Fibroblast of lung (primary cell): ENCODE measurements at places on chromosomes 12 and 14.

- peak; percentile 58 for DNase-seq
These were observed 64.2 kb upstream of the TMCC3 start for GRCh38 chr12:94714378-94715114.

- DNase-seq = peak; percentile 98
These were observed 13.2 kb upstream of the SERPINA3 start for GRCh38 chr14:94598816-94599655.

DNA sequence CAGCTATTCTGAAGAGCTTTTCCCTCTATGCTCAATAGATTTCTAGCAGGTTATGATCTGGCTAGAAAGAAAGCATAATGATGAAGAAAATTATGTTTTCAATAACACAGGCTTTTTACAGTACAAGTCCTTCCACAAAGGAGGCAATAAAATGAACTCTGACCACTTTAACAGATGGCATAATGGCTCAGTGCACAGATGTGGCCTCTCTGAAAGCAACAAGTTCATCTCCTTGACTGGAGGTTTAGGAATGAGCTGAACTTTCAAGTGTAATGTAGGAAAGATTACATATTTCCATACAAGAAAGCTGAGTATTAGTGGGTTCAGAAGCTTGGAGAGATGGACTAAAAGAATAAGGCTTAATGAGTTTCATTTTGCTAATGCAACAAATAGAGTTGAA lies 147.4 kb downstream of the EFCAB11 start:
- peak; percentile 19 for DNase-seq

- DNase-seq = no peak
These were observed 84.5 kb upstream of the BBS10 start for GRCh38 chr12:76432733-76433132.

- no peak for DNase-seq
These were observed 30.3 kb upstream of the BTG1 start for GRCh38 chr12:92175961-92176360.

DNA sequence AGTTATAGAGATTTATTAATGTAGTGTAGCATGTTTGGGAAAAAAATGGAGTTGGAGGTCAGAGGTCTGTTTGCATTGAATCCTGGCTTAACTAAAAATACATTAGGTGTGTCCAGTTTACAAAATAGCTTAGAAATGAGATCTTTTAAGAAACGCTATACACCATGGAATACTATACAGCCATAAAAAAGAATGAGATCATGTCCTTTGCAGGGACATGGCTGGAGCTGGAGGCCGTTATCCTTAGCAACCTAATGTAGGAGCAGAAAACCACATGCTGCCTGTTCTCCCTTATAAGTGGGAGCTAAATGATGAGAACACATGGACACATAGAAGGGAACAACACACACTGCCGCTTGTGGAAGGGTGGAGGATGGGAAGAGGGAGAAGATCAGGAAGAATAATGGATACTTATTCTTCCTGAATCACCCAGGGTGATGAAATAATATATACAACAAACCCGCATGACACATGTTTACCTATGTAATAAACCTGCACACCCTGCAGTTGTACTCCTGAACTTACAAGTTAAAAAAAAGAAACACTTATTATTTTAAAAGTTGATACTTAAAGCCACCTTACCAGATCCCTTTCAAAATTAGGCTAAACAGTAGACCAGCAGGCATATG lies 14.0 kb upstream of the MYRFL start:
- no peak for DNase-seq

DNA sequence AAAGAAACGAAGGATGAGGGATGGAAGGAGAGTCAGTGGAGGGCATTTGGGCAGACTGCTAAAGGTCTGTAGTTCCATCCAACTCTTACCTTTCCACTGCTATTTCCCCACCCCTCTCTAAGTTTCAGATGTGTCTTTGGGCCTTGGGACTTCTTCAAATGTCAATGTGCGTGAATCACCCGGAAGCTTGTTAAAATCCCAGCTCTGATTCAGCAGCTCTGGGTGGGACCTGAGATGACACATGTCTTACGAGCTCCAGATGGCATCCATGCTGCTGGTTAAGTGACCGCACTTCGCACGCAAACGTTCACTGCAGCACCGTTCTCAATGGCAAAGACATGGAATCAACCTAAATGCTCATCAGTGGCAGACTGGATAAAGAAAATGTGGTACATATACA lies 309.9 kb downstream of the VRK1 start:
- DNase-seq = no peak

DNA sequence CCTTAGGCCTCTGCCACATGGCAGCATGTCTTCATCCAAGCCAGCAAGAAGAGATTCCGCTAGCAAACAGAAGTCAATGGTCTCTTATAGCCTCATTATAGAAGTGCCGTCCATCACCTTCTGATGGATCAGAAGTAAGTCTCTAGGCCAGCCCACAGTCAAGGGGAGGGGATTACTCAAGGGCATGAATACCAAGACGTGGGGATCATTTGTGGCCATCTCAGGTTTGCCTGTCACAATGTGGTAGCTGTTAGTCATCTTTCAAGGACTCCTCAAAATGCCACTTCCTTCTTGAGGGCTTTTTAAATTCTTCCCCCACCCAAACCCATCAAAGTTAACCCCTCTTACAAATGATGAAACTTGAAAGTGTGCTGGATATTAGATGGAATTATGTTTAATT lies 8.1 kb upstream of the ADCY6 start:
- DNase-seq = peak; percentile 61

DNA sequence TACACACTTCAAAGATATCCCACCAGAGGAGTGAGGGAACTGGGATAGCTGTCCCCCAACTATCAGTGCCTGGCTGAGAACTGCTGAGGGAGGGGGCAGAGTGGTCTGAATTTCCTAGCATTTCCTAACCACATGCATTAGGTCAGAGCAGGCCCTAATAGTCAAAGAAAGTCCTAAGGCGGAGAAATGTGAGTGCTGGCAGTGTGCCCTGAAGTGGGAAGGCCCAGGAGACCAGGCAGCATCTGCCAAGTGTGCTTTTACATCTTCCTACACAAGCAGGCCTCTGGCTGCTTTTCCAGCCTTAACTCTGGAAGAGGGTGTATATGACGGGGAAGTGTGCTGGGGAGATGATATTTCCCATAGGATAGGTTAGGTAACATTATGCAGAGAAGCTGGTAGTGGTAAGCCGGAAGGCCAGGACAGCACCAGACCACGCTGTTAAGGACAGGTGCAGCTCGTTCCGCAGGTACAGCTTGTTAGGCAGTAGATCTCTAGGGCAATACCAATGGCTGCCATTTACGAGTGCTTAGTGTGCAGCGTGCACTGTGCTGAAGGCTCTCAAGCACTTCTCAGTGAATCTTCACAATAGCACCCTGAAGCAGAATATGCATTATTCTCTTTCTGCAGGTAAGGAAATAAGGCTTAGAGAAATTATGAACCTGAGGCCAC lies 9.1 kb upstream of the CCDC198 start:
- DNase-seq = peak; percentile 66

- no peak for DNase-seq
These were observed 66.1 kb downstream of the C14orf132 start for GRCh38 chr14:96105089-96105925.

DNA sequence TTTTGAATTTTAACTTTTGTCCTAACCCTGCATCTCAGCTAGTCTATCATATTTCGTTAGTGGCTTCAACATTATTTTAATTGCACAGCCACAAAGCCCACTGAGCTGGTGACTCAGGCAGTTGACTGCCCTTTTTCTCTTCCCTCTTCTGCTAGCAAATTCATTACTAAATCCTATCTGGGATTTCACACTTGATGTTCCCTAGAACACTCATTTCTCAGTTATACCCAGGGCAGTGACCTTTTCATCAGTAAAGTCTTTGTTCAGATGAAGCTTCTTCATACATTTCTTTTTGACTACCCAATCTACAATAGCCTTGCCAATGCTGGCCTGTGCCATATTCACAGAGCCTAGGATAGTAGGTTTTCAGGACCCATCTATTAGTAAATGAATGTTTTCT lies 107.0 kb downstream of the ATXN7L3B start:
- DNase-seq = no peak

DNA sequence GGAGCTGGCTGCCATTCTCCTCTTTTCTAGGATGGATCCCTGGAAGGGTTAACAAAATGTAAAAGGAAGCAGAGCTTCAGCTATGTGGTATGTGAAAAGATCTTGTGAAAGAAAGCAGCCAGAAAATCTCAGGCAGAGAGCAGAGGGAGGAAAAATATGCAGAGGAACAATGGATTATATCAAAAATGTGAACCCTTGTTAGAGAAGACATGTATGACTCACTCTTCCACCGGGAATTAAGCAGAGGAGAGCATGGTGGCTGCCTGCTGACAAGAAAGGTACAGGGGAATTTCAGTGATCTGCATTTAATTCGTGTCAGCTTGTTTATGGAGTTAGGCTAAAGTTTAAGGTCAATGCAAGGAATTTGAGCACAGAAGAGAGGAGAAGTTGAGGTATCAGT lies 46.3 kb downstream of the KCNA1 start:
- peak; percentile 69 for DNase-seq

DNA sequence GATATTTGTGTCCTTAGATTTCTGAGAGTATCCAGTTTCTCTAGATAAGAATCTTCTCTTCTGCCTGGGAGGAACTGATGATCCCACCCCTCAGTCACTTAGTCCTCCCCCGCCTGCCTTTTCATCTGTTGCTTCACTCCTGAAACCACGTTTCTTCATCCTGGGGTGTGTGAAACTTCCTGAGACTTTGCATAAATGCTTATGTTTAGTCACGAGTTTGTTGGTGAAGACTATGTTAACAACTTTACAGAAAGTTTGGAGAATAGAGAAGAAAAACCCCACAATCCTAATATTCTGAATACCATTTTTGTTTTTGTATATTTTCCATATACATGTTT lies 33.2 kb downstream of the MARK3 start:
- peak; percentile 76 for DNase-seq

GRCh38 chr12:68451261-68452077 lies 119.3 kb upstream of the MDM1 start:
- peak; percentile 93 for DNase-seq

DNA sequence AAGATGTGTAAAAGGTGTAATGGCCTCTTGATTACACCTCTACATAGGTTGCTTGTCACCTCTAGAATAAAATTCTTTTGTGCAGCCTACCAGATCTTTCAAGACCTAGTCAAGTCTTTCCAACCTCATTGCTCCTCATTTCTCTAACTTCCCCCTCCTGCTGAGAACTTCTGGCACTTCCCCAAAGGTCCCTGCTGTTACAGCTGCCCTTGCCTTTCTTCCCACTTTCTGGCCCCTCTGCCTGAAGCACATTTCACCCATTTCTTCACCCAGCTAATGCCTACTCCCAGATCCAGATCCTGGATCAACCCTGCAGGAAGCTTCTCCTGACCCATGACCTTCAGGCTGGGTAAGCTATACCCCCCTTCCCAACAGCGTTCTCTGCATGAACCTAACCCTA lies 1.5 kb downstream of the TSHR start:
- no peak for DNase-seq

DNA sequence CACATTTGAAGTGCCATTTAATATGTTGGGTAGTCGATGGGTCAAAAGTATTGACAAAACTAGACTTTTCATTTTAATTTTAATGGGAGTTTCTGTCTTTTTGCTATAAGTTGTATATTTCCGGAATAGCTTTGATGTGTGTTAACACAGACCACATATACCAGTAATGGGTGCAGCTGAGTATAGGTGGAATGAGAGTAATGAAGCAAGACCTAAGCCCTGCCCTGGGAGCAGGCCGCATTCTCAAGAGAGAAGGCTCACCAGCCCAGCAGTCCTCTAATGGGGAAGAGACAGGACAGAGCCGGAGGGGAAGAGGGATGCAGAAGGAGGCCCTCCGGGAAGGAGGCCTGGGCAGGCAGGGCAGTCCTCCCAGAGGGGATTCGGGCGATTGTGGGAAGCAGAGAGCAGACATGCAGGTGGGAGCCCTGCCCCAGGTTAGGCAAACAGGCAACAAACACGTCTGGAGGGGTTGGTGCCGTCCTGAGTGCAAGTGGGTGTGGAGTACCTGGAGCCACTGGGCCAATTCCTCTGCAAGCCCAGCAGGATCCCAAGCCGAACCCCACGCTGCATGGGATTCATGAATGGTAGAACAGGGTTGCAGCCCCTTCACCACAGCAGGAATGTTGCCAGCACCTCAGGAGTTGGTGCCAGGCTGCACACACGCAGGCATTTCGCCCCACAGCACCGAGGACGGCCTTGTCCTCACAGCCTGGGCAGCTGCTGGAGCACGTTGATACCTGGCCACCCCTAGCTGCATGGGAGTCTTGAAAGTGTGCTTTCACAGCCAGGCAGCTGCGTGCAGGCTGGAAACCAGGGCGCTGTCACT lies 7.8 kb downstream of the CKB start:
- no peak for DNase-seq

DNA sequence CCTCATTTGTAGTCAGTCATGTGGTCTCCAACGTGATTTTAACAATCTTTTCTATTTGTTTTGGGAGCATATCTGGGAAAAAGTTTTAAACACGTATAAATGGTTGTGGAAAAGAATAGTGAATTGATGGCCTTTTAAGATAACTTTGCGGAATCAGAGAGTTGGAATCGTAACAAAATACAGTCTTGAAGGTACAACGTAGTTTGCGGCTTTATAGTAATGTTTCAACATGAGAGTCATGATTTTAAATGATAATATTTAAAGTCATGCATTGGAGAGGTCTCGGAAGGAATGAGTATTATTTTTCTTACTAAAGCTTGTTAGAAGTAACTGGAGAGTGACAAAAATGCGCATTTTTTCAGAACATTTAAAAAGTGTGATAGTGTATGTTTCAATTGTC lies 1.6 kb downstream of the AEBP2 start:
- peak; percentile 69 for DNase-seq

DNA sequence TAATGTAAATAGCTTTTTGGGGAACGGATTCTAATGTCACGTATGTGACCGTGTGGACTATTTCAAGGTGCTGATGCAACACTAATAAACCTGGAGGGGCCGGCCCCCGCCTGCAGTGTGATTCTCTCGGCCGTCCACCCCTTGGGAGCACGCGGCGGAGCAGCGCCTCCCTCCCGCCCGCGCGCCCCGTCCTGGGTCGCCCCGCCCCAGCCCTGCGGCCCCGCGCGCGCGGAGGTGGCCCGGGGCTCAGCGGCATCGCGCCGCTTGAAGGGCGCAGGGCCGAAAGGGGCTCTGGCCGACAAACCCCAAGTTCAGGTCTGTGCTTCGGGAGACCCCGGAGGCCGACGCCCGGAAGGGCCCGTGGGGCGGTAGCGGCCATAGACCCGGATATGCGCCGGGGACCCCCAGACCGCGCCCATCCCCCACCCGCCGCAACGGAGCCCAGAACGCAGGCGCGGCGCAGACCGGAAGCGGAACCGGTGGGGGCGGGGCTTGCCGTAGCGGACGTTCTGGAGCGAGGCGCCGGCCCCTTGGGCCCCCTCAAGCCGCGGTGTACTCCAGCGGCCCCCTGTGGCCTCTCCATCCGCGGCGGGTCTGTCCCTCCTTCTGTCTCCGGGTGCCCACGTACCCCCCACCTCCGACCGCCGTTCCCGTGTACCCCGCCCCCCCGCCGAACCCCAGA lies at the start of gene TEX22:
TSS of gene TEX22 (plus strand) at position 495 of the 682 bp plus-strand sequence. CDS start 803 bp downstream, outside the sequence.
- peak; percentile 75 for DNase-seq

DNA sequence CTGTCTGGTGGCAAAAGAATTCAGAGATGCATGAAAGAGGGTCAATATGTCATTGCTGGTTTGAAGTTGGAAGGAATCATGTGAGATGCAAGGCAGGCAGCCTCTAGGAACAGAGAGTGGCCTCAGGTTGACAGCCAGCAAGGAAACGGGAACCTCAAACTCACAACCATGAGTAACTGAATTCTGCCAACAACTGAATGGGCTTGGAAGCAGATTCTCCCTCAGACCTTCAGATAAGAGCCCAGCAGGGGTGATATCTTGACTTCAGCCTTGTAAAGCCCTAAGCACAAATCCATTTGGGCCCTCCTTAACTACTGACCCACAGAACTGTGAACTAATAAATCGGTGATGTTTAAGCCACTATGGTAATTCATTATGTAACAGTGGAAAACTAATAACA lies 35.8 kb downstream of the USP15 start:
- DNase-seq = no peak
